ENCODE measurements at places on chromosomes 6 and 20.

GRCh38 chr6:100035873-100036653, 42.0 kb upstream of the MCHR2 start:
- no peak for DNase-seq

GRCh38 chr6:51865996-51866395, 221.4 kb downstream of the PKHD1 start:
- no peak for DNase-seq

GRCh38 chr20:63748070-63748933, 8.7 kb downstream of the SLC2A4RG start:
- DNase-seq, result no peak

DNA sequence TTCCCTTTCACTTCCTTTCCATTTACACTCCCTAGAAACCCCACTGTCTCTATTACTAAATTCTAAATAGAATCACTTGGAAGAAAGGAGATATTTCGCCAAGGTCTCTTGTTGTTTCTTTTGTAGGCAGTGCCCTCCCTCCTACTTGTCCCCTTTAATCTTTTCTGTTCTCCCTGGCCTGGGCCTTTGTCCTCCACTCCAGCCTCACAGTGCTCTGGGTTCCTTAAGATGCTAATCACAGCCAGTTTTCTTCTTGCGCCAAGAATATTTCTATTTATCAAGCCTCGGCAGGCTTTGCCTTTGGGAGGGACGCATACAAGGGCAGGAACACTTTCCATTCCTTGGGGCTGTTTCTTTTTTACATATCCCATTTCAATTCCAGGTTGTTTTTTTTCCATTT, 520.6 kb upstream of the CHD6 start:
- DNase-seq, result no peak

- DNase-seq, result no peak
These were observed 93.8 kb upstream of the LY86 start for GRCh38 chr6:6494677-6495076.

DNA sequence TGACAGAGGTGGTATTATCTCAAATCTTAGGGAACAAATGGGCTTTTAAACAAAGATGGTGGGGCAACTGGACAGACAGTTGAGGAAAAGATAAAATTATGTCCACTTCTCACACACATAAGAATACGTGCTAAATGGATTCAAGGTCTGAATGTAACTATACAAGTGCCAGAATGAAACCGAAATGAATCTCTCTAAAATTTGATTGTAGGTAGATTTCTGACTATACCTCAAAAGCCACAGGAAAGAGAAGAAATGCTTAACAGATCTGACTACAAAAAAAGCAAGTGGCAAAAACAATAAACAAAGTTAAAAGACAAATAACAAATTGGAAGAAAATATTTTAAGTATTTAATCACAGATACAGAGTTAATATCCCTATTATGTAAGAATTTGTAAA, 182.7 kb upstream of the OLIG3 start:
- DNase-seq, result no peak

DNA sequence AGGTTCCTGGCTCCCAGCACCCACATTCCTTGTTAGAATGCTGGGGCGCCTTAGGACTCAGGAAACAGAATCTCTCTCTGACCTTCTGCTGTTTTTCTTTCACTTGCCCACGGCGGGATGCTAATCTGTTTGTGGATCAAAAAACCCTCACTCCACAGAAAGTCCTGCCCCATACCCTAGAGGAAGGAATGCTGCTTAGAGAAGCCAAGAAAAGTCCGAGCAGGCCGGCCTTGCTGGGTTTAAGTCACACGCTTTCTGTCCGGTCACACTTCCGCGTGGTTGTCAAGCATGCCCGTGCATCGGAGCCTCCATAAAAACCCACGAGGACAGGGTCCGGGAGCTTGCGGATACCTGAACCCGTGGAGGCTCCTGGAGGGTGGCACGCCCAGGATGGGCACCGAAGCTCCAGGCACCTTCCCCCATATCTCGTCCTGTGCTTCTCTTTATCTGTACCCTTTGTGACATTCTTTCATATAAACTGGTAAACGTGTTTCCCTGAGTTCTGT, 223.1 kb downstream of the NRN1 start:
- DNase-seq, result no peak
